ENCODE measurements at places on chromosomes 4 and X.

- DNase-seq, result no peak
Measured at GRCh38 chrX:11282043-11282442, 11.2 kb upstream of the AMELX start.

GRCh38 chr4:24236120-24236519 is 346.3 kb upstream of the PPARGC1A start:
- no peak for DNase-seq

GRCh38 chr4:47493238-47494123 is 8.4 kb downstream of the ATP10D start:
- DNase-seq, result no peak

GRCh38 chrX:103586314-103586646 is 965 bp downstream of the TCEAL4 start:
- no peak for DNase-seq

DNA sequence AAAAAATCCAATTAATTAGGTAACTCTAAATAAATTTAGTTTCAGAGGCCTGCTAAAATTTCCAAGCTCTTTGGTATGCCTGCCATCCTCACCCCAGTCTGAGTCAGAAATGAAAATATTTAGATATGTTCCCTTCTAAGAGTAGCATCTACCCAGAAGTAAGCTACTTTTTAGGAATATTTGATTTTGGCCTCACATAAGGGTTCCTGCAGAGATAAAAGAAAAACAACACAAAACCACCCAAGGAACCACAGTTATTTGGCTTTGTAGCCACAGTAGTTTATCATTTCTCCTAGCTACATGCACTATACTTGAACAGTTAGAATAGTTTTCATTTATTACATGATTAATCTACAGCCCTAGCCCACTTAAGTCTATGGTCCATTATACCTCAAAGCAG is 192.6 kb upstream of the FAM241A start:
- no peak for DNase-seq

DNA sequence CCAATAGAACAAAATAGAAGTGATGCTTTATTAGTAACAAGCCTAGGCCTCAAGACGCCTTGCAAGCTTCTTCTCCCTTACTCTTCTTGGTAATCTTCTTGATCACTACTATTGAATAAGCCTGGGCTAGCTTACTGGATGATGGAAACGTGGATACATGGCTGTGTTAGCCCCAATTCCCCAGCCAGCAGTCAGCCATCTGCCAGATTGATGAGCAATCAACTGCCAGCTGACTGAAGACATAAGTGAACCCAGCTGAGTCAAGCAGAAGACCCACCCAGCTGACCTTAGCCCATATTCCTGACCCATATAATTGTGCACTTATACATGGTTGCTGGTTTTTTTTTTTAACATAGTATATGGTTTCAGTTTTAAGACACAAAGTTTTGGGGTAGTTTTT is 130.4 kb downstream of the DHX15 start:
- DNase-seq, result no peak

- DNase-seq, result no peak
Measured at GRCh38 chr4:189200353-189200752, 740.3 kb upstream of the FRG1 start.

- DNase-seq, result no peak
Measured at GRCh38 chr4:113905301-113905700, 74.1 kb downstream of the ARSJ start.

GRCh38 chr4:98518559-98519267 is 139.7 kb downstream of the TSPAN5 start:
- peak; percentile 46 for DNase-seq

GRCh38 chr4:43049326-43049725 is 156.8 kb downstream of the GRXCR1 start:
- DNase-seq, result peak; percentile 0

- no peak for DNase-seq
Measured at GRCh38 chrX:101210630-101211029, 9.0 kb upstream of the DRP2 start.

DNA sequence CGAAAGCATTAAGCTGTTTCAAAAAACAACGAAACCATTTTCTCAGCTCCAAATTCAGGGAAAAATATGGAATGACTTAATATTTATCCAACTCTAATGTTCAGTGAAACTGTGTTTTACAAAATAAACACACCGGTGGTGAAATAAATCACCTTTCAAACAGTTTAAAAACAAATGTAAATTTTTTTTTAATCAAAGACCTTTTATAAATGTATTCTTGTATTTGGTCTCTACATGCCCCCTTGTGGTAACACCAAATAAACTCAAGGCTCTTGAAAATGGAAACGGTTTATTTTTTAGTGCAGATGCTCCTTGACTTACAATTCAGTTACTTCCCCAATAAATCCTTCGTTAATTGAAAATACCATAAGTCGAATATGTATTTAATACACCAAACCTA is 45.8 kb upstream of the ITM2A start:
- peak; percentile 12 for DNase-seq

Measured in mesendoderm (in vitro differentiated cells).